ENCODE measurements at places on chromosomes 13 and 19.

- peak; percentile 59 for DNase-seq
Observed at GRCh38 chr13:45055198-45055901, 65.0 kb upstream of the GTF2F2 start.

- no peak for DNase-seq
Observed at GRCh38 chr13:91356919-91357612, 9.6 kb downstream of the MIR17HG start.

- no peak for DNase-seq
Observed at GRCh38 chr13:78198821-78199220, 280.2 kb upstream of the EDNRB start.

GRCh38 chr13:30481241-30481760 lies 15.6 kb upstream of the HMGB1 start:
- no peak for DNase-seq

GRCh38 chr13:67986234-67986633 lies 756.1 kb upstream of the PCDH9 start:
- DNase-seq: no peak
